ENCODE measurements at places on chromosomes 12 and 14. TPM values are rescaled to one million over a fixed set of nuclear protein-coding genes. Genes with fewer than 3 reads are reported as not detected.

Gene ANKRD33
- total RNA-seq, result 0.09 TPM

Gene GALNT8
- 26.1 TPM for total RNA-seq

Gene GDF3
- not detected for total RNA-seq

Gene DIO3
- 6.1 TPM for total RNA-seq

Gene HOXC5
- total RNA-seq, result not detected

Gene TSPAN9
- 70.4 TPM for total RNA-seq

Gene KRT73
- total RNA-seq, result not detected

Gene B4GALNT1
- total RNA-seq, result 36.3 TPM

Gene LMBR1L
- 79.4 TPM for total RNA-seq

Gene CACNA1C
- 20.9 TPM for total RNA-seq

Gene GPRC5D
- not detected for total RNA-seq

Gene STAT2
- total RNA-seq, result 79.8 TPM

Gene FAM186B
- 0.18 TPM for total RNA-seq

Gene LIN7A
- total RNA-seq, result 32.6 TPM

Gene PLD4
- total RNA-seq, result 3.9 TPM

Gene AQP6
- 0.27 TPM for total RNA-seq

Gene LRRC10
- not detected for total RNA-seq

Gene SMOC1
- 83.4 TPM for total RNA-seq

Gene OR11H7
- total RNA-seq, result not detected

Gene CFAP54
- total RNA-seq, result 21.2 TPM

Gene CRADD
- total RNA-seq, result 18.9 TPM

Gene ACOT2
- total RNA-seq, result 19.3 TPM

Gene PPP4R4
- total RNA-seq, result 3.0 TPM

Gene SOAT2
- total RNA-seq, result 0.27 TPM

Gene TARBP2
- 26.4 TPM for total RNA-seq

Gene HOTAIR
- not detected for total RNA-seq

Gene GNB3
- 5.5 TPM for total RNA-seq

Gene ZDHHC22
- total RNA-seq, result 9.8 TPM

Gene LTBP2
- total RNA-seq, result 0.91 TPM

Gene DCN
- 120 TPM for total RNA-seq

Gene LTB4R
- 3.5 TPM for total RNA-seq

Gene CAPS2
- 32.8 TPM for total RNA-seq

Gene ACVRL1
- 12.3 TPM for total RNA-seq

Gene MYH6
- total RNA-seq, result 0.09 TPM

Gene HOXC12
- not detected for total RNA-seq

Gene TAPBPL
- total RNA-seq, result 3.1 TPM

Gene TMEM132D
- 22.0 TPM for total RNA-seq

Gene MED6
- 59.7 TPM for total RNA-seq

Gene IL26
- total RNA-seq, result not detected

Gene C12orf54
- total RNA-seq, result not detected

Gene SLC25A47
- total RNA-seq, result not detected
